ENCODE measurements at places on chromosomes 12 and 14. TPM values are rescaled to one million over a fixed set of nuclear protein-coding genes. Genes with fewer than 3 reads are reported as not detected.

EXOC3L4 gene
- total RNA-seq = not detected

C12orf56 gene
- total RNA-seq = 1.2 TPM

PAH gene
- total RNA-seq = not detected

DNA sequence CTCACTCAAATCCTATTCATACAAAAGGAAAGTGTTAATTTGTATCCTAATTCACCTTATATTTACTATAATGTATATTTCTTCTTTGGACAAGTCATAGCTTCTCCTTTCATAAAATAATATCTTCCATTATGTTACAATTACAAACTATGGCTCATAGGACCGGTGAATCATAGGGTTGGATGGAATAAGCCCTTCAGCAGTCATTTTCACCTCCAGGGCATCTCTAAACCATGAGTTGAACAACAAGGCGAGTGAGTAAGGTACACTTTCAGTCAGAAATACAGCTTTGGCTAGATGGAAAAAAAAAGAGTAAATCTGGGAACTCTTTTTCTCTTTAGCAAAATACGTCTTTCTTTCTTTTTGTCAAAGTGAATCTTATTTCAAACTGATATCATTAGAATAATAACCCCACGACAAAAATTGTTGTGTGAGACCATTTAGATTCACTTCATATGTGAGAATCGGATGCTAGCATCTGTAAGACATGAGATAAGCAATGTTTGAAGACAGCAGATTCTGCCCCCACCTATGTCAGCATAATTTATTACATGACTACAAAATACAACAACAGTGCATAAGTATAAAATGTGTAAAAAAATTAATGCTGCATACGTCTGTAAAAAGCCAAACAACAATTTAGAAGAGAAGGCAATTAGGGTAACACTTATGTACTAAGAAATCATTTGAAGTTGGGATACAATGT is 184.4 kb upstream of the SLC38A2 start:
- DNase-seq = no peak

CRIP1 gene
- total RNA-seq = 76.9 TPM

AKAP6 gene
- total RNA-seq = 2.3 TPM

DNA sequence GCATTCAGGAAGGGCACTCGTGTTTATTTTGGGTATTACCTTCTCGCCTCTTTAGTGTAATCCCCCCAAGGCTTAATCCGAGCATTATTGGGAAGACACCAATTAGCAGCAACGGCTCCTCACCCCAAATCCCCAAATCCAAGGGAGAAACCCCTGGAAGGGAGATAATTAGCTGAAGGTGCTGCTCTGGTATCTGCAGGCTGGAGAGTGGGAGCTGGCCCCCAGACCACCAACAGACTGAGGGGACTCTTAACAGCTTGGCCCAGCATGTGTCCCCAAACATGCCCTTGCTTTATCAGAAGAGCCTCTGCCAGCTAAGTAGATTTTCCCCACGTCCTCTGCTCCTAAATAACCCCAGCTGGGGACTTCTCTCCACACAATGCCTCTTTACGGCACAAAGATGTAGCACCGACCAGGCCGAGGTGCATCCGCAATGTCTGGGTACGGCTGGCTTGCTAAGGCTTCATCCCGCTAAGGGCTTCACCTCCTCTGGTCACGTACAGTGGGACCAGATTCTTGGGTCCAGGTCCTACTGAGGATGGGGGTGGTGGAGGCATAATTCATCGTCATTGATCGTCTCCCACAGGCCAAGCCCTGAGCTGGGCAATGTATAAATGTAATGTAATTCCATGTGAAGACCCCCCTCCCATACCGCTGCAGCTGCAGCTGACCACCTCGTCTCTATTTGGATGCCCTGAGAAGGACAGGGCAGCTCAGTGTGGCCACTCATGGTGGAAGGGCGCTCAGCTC is 123.7 kb upstream of the GSC start:
- DNase-seq = no peak

HOXC6 gene
- total RNA-seq = 2.7 TPM

GSKIP gene
- total RNA-seq = 25.0 TPM

WNT1 gene
- total RNA-seq = not detected

LUM gene
- 19.5 TPM for total RNA-seq

LHX5 gene
- total RNA-seq = not detected

- DNase-seq = no peak
Observed at GRCh38 chr12:83514372-83514771, 827.7 kb downstream of the TMTC2 start.

GRCh38 chr12:102759466-102759865 is 157.6 kb downstream of the PAH start:
- DNase-seq = no peak

KRT5 gene
- 6,567 TPM for total RNA-seq

LRP1 gene
- total RNA-seq = 108 TPM

NOS1 gene
- total RNA-seq = 7.1 TPM

GRCh38 chr14:34374998-34375740 is 86.9 kb downstream of the SPTSSA start:
- DNase-seq = no peak

KCNA5 gene
- 0.11 TPM for total RNA-seq

LALBA gene
- total RNA-seq = not detected

DNA sequence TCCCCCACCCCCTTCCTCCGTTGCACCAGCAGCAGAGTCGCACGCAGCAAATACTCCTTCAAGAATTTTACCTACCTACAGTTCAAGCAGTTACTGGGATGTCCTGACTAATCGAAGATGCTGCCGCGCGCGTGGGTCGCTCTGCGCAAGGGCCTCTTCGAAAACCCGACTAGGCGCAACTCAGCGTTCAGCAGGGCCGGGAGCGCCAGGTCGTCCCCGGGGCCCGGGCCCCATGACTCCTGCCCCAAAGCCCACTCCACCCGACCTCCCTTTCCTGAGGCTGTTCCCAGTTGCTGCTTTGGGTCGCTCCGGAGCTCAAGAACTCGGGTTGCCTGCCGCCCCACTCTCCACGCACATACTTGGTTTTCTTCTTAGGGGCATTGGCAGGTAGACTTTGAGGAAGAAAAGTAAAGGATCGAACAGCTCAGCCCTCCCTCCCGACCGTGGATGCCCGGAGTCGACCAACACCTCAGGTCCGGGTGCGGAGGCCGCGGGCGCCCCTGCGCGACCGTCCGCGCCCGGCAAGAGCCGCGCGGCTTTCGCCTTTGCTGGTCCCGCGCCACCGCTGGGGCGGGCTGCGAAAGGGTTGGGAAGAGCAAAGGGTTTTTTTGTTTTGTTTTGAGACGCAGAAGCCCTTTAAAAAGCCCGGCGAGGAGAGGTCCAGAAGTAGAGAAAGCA is 1.9 kb downstream of the BMP4 start:
- no peak for DNase-seq

GRCh38 chr14:99117671-99118045 is 154.3 kb downstream of the BCL11B start:
- no peak for DNase-seq

GRCh38 chr12:39047539-39048262 is 142.3 kb upstream of the CPNE8 start:
- no peak for DNase-seq

GRCh38 chr12:120905856-120906384 is 1.8 kb upstream of the SPPL3 start:
- DNase-seq = peak; percentile 54

KIF26A gene
- 5.3 TPM for total RNA-seq

TDP1 gene
- 12.4 TPM for total RNA-seq

ASCL1 gene
- not detected for total RNA-seq

GRCh38 chr12:22407397-22407796 is 72.9 kb upstream of the ST8SIA1 start:
- DNase-seq = no peak

RPGRIP1 gene
- not detected for total RNA-seq

- peak; percentile 86 for DNase-seq
Observed at GRCh38 chr12:2052826-2053678, at the start of gene CACNA1C. CACNA1C (plus strand) TSS chr12:2052987; CDS start chr12:2053563, 576 bp downstream.

TAS2R20 gene
- 0.75 TPM for total RNA-seq

DNA sequence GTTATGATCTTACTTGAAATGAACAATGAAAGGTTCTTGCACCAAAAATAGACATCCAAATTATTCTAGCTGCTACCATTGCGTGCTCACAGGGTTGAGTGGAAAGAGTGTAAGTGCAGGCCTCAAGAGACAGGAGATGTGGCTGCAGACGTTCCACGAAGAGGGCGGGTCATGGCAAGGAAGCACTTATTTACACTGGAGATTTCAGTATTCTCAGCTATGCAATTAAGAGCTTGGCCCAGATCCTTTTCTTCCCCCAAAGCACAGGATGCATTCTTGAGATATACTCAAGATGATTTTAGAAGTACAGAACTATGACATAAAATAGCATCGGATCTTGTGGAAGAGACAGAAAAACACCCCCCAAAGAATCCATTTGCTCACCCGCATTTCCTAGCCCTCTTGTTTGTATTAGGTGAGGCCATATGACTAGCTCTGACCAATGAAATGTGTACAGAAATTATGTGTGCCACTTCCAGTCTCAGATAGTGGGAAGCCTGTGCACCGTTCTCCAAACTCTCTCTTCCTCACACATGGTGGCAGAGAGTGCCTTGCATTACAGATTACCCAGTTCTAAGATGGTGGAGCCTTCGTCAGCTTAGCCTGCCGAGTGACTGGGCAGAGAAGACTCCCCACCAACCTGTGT is 261.4 kb downstream of the TTC8 start:
- no peak for DNase-seq

RDH11 gene
- total RNA-seq = 34.5 TPM

- DNase-seq = no peak
Observed at GRCh38 chr12:106192659-106193393, 54.1 kb upstream of the NUAK1 start.

DNA sequence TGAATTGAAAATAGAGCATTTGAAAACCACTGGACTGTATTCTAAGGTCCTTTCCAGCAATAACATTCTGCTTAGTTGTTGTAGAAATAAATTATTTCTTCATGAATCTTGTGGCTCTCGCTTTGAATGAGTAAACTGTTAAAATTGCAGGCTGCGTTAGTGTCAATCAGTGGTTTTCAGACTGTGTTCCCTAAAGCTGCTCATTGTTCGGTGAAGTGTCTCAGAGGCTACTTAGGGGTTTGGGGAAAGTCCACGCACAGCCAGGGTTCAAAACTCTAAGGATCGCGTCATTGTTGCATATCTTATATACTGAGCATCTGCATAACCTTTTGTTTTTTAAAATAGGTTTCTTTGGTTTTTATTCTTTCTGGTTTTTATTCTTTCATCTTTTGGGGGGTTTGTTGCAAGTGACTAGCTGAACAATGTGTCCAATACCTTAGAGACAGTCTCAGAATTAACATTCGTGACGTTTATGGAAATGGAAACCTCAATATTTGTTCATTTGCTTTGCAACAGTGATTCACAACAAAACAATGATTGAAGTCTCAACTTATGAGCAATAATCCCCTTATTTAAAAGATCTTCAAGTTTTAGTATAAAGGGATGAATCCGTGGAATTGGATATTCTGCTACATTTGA is 108.1 kb downstream of the TTLL5 start:
- no peak for DNase-seq

DNA sequence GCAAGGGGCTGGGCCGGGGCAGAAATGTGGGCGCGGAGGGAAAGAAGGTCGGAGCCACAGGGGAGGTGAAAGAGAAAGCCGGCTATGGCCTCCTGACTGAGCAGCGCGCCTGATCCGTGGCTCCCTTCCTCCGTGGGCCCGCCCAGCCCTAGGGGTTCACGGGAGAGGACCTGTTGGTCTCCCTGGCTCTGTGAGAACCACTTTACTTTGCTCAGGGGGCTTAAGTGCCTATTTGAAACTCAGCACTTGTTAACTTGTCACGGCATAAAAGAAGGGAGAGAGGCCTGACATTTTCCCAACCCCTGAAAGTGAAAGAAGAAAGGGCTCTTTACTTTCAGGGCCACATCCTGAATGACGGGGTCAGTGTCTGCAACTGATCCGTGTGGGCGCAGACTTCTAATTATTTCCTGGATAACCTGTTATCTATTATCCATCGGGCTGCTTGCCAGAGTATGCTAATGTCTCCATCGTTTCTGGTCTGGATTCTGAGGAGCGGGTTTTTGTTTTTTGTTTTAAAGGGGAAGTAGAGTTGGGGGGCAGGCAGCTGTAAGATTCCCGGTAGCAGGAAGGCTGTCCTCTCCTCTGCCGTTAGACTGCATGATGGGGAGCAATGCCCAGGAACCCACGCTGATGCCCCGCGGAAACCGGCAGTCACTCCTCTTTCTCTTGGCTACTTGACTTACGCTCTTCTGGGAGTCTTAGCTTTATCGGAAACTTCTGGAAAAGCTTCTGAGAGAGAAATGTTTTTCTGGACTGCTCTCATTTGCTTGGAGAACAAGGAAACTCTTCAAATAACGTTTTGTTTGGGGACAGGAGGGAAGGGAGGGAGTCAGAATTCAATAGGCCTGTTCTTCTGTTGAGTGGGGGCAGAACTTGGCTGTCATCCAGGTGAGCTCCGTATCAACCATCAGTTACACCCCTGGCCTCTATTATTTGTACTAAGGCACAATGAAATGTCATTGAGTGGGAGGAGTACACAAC is 127.7 kb upstream of the MAX start:
- DNase-seq = peak; percentile 42

CAPZA3 gene
- total RNA-seq = not detected

TAS2R8 gene
- not detected for total RNA-seq

GRCh38 chr14:96698960-96699539 is 98.1 kb upstream of the VRK1 start:
- no peak for DNase-seq

CLEC4D gene
- 0.26 TPM for total RNA-seq

GRCh38 chr12:112029301-112029700 is 16.1 kb downstream of the ERP29 start:
- DNase-seq = no peak

DNA sequence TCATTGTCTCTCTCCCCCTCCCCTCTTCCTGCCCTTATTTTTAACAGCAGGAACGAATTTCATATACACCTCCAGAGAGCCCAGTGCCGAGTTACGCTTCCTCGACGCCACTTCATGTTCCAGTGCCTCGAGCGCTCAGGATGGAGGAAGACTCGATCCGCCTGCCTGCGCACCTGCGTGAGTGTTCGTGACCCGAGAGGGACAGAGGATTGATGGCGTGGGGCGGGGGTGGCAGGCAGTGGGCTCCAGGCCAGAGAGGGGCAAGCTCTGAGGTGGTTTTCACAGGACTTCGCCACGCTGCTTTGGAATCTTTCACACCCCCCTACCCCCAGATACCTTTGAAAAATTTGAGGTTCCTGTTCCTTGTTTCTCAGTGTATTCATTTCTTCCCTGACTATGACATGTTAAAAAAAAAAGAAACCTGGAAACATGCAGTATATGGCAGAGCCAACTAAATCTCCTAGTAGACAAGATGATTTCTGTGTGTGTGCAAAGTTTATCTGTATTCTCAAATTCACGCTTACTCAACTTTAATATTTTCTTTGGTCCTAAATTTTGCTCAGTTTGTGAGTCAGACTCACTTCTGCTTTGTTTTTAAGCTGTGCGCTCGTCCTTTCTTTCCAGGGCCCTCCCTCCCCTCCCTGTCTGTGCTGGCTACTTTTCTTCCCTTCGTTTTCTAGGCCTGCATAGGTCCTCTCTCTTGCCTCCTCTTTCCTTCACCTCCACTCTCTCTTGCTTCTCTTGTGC is 103.1 kb downstream of the ETV6 start:
- DNase-seq = no peak

GRCh38 chr12:105856048-105856405 is 282.7 kb downstream of the NUAK1 start:
- DNase-seq = no peak

DNA sequence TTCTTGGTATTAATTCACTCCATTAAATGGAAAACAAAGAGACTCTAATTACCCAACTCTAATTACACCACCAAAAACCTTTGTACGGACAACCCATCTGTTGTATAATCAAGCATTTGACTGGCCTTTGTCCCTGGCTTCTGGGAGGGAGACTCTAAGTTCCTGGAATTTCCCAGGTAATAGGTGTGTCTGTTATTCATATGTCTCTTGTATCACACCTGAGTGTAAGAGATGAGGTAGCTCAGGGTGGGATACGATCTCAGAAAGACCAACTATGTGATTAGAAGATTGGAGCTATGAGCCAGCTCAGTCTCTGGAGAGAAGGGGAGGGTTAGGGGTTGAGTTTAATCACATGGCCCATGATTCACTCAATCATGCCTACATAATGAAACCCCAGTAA is 94.7 kb upstream of the PLXNC1 start:
- DNase-seq = no peak

Data from lower leg skin (tissue), 4 donors.